CD4-positive, alpha-beta T cell treated with Interleukin-6 at 100 ng/mL for 8 hours (primary cell): ENCODE measurements at places on chromosomes 5 and 9.
A peak's percentile ranks its signal among the peaks of the same experiment; 100 is the strongest.

DNA sequence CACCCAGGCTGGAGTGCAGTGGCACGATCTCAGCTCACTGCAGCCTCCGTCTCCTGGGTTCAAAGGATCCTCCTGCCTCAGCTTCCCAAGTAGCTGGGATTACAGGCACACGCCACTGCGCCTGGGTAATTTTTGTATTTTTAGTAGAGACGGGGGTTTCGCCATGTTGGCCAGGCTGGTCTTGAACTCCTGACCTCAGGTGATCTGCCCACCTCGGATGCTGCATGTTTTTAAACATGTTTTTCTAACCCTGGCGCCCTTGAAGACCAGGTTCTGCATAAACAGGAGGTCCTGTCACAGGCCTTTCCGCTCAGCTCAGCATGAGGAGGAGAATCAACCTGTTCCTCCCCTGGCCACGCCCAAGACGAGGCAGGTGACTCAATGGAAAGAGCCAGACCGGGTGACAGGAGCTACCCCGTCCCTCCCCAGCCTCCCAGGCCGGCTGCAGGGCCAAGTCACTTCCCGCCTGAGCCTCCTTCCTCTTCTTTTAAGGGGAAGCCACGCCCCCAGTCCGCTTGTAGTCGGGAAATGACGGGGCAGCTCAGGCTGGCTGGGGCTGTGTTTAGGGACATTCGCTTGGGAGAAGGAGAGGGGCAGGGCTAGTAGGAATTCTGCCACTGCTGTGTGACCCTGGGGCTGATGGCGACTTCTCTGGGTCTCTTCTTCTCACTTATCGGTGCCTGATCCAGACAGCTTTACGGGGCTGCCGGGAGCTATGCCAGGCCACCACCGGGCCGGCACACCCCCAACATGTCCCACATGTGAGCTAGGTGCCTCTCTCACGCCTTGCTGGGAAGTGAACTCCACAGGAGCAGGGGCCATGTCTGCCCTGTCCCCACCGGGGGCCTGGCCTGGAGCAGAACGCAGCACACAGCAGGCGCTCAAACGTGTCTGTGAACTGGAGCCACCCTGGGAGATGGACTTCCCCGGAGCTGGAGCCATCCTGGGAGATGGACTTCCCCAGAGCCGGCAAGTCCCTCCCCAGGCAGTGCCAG is 6.1 kb downstream of the NOTCH1 start:
- peak; percentile 95 for DNase-seq

- DNase-seq: no peak
These were observed 15.5 kb upstream of the TRIM32 start for GRCh38 chr9:116671605-116672004.

GRCh38 chr9:88949425-88949824 is 41.8 kb upstream of the S1PR3 start:
- no peak for DNase-seq

DNA sequence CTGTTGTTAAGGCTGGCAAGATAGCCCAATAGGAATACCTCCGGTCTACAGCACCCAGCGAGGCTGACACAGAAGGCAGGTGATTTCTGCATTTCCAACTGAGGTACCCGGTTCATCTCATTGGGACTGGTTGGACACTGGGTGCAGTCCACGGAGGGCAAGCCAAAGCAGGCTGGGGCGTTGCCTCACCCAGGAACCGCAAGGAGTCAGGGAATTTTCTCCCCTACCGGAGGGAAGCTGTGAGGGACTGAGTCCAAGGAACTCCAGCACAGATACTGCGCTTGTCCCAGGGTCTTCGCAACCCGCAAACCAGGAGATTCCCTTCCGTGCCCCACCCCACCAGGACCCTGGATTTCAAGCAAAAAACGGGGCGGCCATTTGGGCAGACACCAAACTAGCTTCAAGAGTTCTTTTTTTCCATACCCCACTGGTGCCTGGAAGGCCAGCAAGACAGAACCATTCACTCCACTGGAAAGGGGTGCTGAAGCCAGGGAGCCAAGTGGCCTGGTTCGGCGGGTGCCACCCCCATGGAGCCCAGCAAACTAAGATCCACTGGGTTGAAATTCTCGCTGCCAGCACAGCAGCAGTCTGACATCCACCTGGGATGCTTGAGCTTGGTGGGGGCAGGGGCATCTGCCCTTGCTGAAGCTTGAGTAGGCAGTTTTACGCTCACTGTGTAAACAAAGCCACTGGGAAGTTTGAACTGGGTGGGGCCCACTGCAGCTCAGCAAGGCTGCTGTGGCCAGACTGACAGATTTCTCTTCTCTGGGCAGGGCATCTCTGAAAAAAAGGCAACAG is 647.2 kb downstream of the BNC2 start:
- DNase-seq: no peak

DNA sequence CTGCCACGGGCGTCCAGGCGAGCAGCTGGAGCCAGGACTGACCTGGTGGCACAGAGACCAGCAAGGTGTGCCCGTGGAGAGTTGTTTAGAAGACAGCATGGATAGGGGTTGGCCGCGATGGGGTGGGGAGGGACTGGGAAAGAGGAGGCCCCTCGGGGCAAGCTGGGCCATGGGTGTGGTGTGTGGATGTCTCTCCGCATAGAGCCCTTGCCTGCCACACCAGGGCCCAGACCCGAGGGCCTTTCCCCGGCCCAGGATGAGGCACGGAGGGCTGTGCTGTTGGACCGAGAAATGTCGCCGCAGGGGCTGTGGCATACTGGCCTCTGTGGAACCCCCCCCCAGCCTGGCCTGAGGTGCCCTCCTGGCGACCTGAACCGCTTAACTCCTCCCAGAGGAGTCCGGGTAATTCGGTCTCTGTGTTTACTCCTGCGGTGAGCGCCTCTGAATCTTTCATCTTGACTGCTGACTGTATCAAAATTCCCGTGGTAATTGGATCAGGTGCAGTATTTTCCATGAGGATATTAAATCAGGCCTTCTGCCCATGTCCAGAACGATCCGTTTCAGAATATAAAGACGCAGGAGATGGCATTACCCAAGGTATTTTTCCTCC is 22.5 kb upstream of the LAMC3 start:
- no peak for DNase-seq

- DNase-seq: no peak
These were observed 35.7 kb upstream of the NTNG2 start for GRCh38 chr9:132125944-132126679.

DNA sequence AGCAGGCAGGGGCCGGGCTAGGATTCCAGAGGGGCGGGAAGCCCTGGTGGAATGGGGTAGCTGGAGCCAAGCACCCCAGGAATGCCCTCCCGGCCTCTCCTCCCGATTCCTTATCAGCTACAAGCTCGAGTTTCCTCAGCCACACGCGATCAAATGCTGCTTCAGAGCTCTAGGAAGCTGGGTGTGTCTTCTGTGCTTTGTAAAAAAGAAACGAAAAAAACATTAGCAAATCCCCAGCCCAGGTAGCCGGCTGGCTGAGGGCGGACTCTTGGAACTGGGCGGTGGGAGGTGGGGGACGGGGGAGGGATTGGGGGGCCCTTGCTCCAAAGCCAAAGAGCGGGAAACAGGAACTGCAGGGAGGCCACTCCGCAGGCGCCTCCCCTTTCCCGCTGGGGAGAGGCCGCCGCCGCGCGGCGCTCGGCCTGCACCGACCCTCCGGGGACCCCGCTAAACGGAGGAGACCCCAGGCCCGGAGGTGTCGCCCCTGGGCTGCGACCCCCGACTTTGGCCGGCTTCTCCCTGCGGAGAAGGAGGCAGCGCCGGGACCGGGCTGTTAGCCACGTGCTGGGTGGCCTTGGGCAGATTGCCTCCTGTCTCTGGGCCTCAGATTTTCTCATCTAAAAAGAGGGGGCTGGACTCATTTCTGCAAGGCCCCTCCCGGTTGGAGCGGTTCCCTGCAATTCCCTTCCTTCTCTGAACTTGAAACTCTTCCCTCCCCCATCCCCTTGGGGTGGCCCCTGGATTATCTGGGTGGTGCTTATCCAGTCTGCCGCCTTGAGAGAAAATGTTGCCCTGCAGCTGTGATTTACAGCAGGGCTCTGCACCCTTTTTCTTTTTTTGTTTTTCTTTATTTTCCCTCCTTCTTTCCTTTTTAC is 40.9 kb upstream of the FABP6 start:
- no peak for DNase-seq

- no peak for DNase-seq
These were observed 133.1 kb downstream of the GABBR2 start for GRCh38 chr9:98575379-98576346.

- DNase-seq: no peak
These were observed 7.4 kb downstream of the DDX31 start for GRCh38 chr9:132662152-132662945.

GRCh38 chr5:73437101-73437776 is 11.3 kb downstream of the FOXD1 start:
- DNase-seq: no peak

DNA sequence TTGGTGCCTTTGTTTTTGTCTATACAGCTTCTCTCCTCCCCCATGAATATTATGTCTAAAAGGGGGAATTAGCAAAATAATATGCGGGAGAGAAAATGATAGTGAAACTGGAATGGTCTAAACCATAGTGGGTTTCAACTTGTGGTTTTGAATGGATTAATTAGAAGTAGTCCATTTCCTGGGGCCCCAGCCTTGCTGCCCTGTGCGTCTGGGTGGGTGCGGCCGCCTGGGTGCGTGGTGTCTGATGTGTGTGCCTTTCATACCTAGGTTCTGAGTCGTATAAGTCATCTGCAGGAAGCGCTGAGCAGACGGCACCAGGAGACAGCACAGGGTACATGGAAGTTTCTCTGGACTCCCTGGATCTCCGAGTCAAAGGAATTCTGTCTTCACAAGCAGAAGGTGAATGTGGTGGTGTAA is 120.0 kb upstream of the CACNA1B start:
- DNase-seq: peak; percentile 14

DNA sequence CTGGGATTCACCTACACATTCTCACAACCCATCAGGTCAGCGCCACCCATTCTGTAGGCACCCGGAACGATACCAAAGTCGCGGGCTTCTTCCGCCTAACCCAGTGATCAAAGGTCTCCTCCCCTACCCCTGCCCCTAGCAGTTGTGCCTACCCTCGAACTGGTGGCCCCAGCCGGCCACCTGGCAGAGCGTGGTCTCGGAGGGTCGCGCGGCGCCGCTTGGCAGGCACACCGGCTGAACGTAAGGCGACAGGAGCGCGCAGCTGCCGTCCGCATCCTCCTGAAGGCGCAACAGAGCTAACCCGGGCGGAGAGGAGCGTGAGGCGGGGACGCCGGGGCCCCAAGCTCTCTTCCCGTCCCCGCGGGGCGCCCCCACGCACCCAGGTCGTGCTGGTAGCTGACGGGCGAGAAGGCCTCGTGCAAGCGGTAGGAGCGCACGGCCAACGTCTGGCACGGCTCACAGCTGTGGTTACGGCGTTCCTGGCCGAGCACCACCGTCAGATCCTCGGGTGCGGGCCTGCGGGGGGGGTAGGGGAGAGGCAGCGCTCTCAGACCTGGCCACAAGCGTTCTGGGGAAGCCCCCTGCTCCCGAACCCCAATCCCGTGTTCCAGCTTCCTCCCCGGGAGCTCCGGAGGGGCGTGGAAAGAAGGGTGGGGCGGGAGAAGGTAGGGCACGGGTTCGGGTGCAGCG is 2.8 kb upstream of the PFN3 start:
- DNase-seq: peak; percentile 47

GRCh38 chr5:65264420-65264819 is 217.3 kb downstream of the ADAMTS6 start:
- DNase-seq: no peak

DNA sequence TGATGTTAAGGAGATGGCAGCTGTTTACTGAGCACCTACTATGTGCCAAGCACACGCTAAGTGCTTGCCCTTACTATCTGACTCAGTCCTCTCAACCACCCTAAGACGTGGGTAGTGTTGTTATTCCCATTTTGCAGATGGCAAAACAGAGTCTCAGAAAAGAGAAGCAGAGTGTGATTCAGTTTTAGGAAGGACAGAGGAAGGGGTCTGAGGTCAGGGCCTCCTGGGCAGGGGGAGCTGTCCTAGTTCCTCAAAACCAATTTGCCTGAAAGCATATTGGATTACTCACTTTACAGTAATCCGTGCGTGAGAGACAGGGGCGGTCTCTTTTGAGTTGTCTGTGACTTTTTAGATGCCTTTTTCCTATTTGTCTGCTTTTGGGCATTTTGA is 23.2 kb downstream of the DNM1 start:
- DNase-seq: no peak

GRCh38 chr5:172932313-172933017 is 26.8 kb upstream of the RPL26L1 start:
- peak; percentile 69 for DNase-seq

DNA sequence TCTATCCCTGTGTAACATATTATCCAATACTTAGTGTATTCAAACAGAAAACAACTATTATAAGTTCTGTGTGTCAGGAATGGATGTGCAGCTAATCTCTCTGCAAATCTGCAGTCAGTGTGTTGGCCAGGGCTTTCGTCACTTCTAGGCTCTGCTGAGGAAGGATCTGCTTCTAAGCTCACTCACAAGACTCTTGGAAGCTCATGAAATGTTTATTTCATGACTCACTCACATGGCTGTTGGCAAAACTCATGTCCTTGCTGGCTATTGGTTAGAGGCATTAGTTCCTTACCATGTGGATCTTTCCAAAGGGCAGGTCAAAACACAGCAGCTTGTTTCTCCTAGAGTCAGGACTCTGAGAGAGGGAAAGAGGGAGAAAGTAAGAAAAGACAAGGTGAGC is 367.4 kb upstream of the SMARCA2 start:
- no peak for DNase-seq

DNA sequence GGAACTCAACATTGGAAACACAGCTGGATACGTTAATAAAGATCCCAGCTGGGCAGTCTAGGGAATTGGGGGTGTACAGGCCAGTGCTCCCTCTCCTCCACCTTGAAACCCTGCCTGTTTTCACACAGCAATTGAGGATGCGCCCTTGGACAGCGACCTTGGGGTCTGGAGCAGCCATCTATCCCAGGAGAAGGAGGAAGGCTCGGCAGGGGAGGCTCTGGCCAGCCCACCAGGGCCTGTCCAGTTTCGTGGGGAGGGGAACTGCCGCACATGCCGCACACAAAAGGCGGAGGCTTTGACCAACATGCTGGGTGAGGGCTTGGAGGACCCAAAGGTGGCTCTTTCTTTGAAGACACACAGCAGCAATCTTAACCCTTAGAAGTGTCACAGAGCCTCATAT is 1.4 kb downstream of the COL23A1 start:
- no peak for DNase-seq

DNA sequence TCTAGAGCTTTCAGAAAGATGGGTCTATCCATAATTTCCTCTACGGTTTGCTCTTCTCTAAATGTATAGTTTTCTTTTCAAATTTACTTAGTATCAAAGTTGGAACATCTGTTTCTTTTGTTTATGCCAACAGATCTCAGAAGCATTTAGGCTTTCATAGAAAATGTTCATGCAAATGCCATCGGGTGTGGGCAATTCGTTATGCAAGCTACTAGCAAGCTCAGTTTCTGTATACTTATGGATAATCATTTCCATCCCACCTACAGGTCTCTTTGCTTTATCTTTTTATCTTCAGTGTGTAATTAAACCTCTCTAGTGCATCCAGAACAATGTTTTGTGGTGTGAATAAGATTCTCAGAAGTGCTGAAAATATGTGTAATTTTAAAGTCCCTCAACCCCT is 59.9 kb downstream of the NUDT12 start:
- no peak for DNase-seq

DNA sequence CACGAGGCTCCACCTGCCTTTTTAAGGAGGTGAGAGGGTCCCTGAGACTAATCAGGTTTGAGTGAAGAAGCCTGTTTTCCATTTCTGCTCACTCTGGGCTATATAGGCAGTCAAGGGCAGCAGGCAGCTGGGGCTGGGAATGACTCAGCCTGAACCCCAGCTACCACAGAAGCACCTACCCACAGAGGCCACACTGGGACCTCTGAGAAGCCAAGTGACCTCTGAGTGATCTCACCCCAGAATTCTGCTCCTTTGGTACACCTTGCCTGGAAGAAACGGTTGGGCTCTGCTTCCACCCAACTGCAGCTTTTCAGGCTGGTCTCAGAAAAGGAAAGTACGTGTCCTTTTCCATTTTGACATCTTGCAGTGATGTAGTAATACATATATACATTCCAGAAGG is 6.8 kb downstream of the FAM219A start:
- DNase-seq: no peak
